ENCODE measurements at places on chromosomes 3 and 15. TPM values are rescaled to one million over a fixed set of nuclear protein-coding genes. Genes with fewer than 3 reads are reported as not detected.

GOLGA6L10 gene
- total RNA-seq: 0.84 TPM

GRCh38 chr3:197002701-197003454 is 26.7 kb downstream of the MELTF start:
- no peaks in the 10 kb centered on the region for H3K36me3 ChIP-seq
- peaks cover 12% of the 10 kb centered on the region for H3K4me1 ChIP-seq
- H3K27me3 ChIP-seq: peaks cover 2% of the 10 kb centered on the region
- no peak overlapping the region for H3K27ac ChIP-seq
- no peak overlapping the region for H3K4me3 ChIP-seq

GRCh38 chr3:12730506-12731242 is 28.4 kb downstream of the TMEM40 start:
- DNase-seq: no peak
- H3K27me3 ChIP-seq: peaks cover 7% of the 10 kb centered on the region
- no peaks in the 10 kb centered on the region for H3K36me3 ChIP-seq
- no peak overlapping the region for H3K4me3 ChIP-seq

DNA sequence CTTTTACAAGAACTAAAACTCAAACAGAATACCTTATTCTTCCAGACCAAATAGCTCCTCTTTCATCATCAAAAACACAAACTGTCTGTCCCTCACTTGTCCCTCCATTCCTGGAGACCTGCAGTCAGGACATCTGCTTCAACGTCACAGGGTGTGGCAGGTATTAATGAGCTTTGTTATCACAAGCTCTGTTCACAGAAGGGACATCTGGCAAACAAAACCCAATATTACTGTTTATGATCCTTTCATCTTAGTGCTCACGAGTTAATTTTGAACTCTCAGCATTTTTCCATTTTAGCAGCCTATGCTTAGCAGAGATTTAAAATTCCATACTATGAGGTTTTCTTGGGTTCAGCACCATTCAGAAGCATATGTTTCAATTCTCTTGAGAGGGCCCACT is 32.9 kb downstream of the AP3S2 start:
- peaks cover 11% of the 10 kb centered on the region for H3K4me1 ChIP-seq
- DNase-seq: no peak
- no peak overlapping the region for H3K4me3 ChIP-seq

SI gene
- total RNA-seq: not detected

DNA sequence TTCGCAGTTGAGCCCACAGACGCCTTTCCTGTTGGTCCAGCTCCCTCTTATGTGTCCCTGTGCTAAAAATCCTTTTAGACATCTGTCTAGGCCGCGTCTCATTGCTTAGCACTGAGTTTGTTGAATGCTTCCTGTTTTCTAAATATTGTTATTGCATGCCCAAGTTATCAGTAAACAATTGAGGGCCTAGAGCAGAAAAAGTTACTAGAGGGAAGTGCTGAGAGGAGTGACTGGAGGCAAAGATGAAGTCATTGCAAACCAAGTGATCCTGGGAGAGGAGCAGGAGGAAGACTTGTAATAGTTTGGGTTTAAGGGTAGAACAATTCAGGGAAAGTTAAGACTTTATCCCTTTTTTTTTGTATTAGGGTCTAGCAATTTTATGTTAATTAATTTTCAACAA is 88.1 kb downstream of the DCUN1D1 start:
- H3K27ac ChIP-seq: no peak overlapping the region
- no peaks in the 10 kb centered on the region for H3K4me1 ChIP-seq
- H3K27me3 ChIP-seq: no peaks in the 10 kb centered on the region
- no peak for DNase-seq

DNA sequence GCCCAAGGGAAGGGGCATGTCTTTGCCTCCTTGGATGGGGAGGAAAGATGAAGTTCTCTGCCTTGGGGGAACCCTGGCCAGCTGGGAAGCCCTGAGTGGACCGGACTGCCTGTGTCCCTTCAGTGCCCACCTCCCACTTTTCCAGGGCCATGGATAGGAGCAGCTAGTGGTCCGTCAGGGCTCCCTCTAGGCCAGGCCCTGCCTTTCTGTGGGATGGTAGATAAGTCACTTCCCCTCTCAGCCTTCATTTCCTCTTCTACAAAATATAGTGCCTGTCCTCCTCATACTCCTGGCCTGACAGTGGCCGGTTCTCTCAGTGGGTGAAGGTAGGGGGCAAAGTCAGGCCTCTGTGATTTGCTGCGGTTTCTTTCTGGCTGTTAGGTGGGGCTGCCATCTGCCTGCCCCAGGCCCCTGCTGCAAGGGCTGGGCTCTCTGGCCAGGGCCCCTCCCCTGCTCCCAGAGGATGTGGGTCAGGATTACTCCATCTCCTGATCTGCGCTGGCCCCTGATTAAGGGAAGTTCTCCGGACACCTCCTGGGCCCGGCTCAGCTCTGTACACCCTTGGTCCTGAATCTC is 1.4 kb downstream of the PLEKHO2 start:
- peaks cover 76% of the 10 kb centered on the region for H3K4me1 ChIP-seq
- no peak for DNase-seq
- peak overlapping the region; percentile 90 for H3K27ac ChIP-seq
- H3K27me3 ChIP-seq: no peaks in the 10 kb centered on the region

DNA sequence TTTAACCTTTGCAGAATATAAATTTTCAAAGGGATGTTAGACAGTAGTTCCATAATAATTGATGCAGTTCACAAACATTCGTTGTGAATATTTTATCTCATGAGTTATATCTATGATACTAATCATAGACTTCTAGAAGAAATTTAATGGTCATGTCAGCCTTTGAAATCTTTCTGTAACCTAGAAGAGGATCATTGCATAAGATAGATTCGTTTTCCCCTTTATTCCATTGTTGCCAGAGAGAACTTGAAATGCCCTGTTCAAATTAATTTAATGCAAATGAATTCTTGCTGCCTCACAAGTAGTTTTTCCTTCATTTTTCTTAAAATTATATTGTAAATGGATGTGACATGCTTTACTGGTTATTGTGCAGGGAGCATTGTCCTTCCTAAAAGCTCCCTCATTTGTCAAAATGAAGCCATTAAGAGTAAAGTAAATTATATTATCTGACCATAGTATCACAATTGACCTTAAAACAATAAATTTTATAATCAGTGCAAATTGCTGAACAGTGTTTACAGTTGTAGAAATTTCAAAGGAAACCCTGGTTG is 128.5 kb upstream of the ZNF717 start:
- no peaks in the 10 kb centered on the region for H3K27me3 ChIP-seq
- H3K4me1 ChIP-seq: no peaks in the 10 kb centered on the region
- H3K36me3 ChIP-seq: no peaks in the 10 kb centered on the region
- DNase-seq: no peak
- H3K4me3 ChIP-seq: no peak overlapping the region
- no peak overlapping the region for H3K27ac ChIP-seq

GRCh38 chr3:120673116-120673515 is 8.9 kb downstream of the HGD start:
- peaks cover 3% of the 10 kb centered on the region for H3K36me3 ChIP-seq
- H3K27me3 ChIP-seq: peaks cover 2% of the 10 kb centered on the region
- no peak overlapping the region for H3K4me3 ChIP-seq
- H3K27ac ChIP-seq: no peak overlapping the region

- DNase-seq: no peak
- no peak overlapping the region for H3K4me3 ChIP-seq
- no peaks in the 10 kb centered on the region for H3K4me1 ChIP-seq
- peaks cover 9% of the 10 kb centered on the region for H3K27me3 ChIP-seq
These were observed 15.8 kb upstream of the TRH start for GRCh38 chr3:129958755-129959154.

DNA sequence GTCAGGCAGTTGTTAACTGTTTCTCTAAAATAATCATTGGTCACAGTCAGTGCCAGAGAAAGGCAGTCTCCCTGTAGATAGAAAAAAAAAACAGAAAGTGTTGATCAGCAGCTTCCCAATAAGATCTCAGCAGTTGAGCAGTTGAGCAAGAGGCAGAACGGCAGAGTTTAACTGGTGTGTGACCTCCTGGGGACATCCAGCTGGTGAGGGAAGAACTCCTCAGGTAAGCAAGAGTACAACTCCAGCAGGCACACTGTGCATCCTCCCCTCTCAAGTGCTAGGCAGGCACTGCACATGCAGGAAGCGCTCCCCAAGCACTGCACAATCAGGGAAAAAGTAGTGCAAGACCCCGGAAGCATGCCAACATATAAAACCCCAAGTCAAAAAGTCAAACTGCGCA is 1287.2 kb downstream of the NSUN3 start:
- no peaks in the 10 kb centered on the region for H3K36me3 ChIP-seq
- no peaks in the 10 kb centered on the region for H3K27me3 ChIP-seq
- H3K27ac ChIP-seq: no peak overlapping the region
- H3K4me1 ChIP-seq: no peaks in the 10 kb centered on the region
- no peak for DNase-seq

- H3K27me3 ChIP-seq: peaks cover 3% of the 10 kb centered on the region
- DNase-seq: no peak
- no peaks in the 10 kb centered on the region for H3K36me3 ChIP-seq
These were observed 94.9 kb upstream of the AADACL2 start for GRCh38 chr3:151638555-151639417.

TMEM207 gene
- not detected for total RNA-seq

- H3K36me3 ChIP-seq: no peaks in the 10 kb centered on the region
- no peak overlapping the region for H3K27ac ChIP-seq
- H3K4me1 ChIP-seq: no peaks in the 10 kb centered on the region
- H3K27me3 ChIP-seq: no peaks in the 10 kb centered on the region
These were observed 430.5 kb downstream of the GABRG3 start for GRCh38 chr15:27401471-27401870.
